ENCODE measurements at places on chromosomes 13 and 19. TPM values are rescaled to one million over a fixed set of nuclear protein-coding genes. Genes with fewer than 3 reads are reported as not detected.

DNA sequence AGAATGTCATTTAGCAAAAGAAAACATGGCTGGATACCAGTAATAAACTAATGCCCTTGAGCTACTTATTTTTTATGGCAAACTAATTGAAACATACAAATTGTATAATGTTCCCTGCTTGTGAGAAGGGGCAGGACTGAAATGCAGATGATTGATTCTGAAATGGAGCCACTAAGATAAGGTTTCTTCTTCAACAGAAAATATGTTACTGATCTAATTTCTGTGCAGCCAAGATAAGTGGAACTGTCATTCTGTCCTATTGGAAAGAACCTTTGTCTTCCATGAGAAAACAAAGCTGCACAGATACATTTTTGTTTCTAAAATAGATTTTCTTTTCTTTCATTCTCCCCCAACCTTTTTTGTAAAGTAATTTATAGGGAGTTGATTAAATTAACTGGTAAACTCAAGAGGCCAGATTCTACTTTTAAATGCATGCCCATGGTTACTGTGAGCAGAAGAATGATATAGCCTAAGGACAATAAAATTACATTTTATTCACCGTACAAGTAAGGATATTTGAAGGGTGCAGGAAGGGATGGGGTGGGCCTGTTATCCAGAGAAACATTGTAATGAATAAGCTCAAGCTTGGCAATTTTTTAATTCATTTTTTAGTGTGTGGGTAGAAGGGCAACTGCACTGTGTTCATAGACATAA is 39.9 kb downstream of the STARD13 start:
- peaks cover 14% of the 10 kb centered on the region for H3K36me3 ChIP-seq
- H3K27me3 ChIP-seq, result no peaks in the 10 kb centered on the region
- DNase-seq, result no peak
- peaks cover 32% of the 10 kb centered on the region for H3K4me1 ChIP-seq
- H3K4me3 ChIP-seq, result no peak overlapping the region

DNA sequence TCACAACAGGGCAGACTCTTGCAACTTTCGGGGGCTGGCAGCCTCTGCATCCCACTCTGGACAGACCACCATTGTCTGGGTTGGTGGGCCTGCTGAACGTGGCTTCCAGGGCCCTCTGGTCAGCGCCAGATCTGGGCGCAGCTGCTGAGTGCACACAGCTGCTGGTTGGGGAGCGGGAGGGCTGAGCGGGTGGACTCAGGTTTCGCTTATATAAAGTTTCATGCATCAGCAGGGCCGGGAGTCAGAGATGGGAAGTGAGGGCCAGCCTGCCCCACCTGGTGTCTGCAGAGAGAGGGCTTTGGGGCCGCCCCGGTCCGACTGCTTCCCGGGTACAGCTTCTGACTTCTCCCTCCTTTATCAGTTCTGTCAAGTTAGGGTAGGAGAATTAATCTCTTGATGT is 6.9 kb downstream of the ARHGEF7 start:
- peaks cover 9% of the 10 kb centered on the region for H3K27me3 ChIP-seq
- peak overlapping the region; percentile 54 for H3K27ac ChIP-seq
- peak; percentile 91 for DNase-seq
- no peak overlapping the region for H3K4me3 ChIP-seq
- H3K4me1 ChIP-seq, result peaks cover 15% of the 10 kb centered on the region

DNA sequence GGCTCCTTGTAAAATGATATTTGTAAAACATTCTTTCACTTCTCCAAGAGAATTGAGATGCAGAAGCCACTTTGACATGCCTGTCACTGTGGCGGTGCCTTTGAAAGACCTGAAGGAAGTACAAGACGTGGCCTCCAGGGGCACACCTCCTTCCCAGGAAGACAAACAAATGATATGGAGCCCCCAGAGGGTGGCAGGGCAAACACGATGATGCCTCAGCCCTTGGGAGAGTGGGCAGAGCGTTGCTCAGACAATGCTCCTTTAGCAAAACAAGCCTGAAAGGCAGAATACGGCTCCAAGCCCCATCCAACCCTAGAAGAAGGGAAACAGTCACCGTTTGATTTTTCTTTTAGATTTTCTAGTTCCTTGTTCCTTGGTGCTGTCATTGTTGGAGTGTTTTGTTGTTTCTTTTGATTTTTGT is 9.2 kb upstream of the ATP12A start:
- H3K36me3 ChIP-seq, result no peaks in the 10 kb centered on the region
- H3K27me3 ChIP-seq, result peaks cover under 1% of the 10 kb centered on the region
- no peak for DNase-seq
- H3K27ac ChIP-seq, result no peak overlapping the region

GRCh38 chr13:48437371-48437770 is 24.5 kb upstream of the LPAR6 start:
- no peak for DNase-seq
- no peak overlapping the region for H3K4me3 ChIP-seq
- no peaks in the 10 kb centered on the region for H3K27me3 ChIP-seq
- H3K36me3 ChIP-seq, result no peaks in the 10 kb centered on the region
- H3K4me1 ChIP-seq, result no peaks in the 10 kb centered on the region

DNA sequence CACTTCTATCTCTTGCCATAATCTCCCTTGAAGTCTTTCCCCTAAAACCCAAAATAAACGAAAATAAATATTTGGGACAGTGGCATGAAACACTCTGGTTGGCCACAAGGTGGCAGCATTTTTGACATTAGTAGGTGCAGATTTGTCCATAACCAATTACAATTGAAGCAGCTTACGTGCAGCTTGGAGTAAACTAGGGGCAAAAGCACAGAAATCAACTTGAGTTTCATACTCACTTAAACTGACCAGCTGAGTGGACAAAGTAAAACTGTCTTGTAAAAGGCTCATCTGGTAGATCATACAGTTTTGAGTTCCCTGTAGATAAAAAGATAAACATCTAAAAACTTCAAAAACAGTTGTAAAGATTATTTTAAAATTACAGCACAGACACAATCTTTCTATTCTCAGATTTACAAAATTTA is 18.8 kb downstream of the PDCD5 start:
- H3K4me3 ChIP-seq, result no peak overlapping the region
- peak; percentile 40 for DNase-seq
- H3K27me3 ChIP-seq, result no peaks in the 10 kb centered on the region
- no peak overlapping the region for H3K27ac ChIP-seq

DNA sequence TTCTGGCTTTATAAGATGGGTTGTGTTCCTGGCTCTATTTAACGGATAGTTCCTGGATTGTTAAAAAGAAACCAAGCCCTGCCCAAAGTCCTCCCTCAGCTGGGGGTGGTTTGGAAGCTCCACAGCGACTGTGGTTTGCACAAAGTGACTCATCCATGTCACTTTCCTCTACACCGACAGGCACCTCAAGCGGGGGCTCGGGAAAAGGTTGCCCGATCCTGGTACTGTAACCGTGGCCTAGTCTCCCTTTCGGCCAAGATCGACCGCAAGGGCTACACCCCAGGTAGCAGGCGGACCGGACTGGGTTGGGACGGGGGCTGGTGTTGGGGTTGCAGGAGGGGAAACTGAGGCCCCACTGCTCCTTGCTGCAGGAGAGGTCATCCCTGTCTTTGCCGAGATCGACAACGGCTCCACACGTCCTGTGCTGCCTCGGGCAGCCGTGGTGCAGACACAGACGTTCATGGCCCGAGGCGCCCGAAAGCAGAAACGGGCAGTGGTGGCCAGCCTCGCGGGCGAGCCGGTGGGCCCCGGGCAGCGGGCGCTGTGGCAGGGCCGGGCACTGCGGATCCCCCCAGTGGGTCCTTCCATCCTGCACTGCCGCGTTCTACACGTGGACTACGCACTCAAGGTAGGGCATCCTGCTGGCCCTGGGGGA is 1.6 kb downstream of the ARRDC2 start:
- H3K4me1 ChIP-seq, result no peaks in the 10 kb centered on the region
- no peak overlapping the region for H3K4me3 ChIP-seq
- H3K27ac ChIP-seq, result no peak overlapping the region
- no peak for DNase-seq
- H3K27me3 ChIP-seq, result no peaks in the 10 kb centered on the region

DNA sequence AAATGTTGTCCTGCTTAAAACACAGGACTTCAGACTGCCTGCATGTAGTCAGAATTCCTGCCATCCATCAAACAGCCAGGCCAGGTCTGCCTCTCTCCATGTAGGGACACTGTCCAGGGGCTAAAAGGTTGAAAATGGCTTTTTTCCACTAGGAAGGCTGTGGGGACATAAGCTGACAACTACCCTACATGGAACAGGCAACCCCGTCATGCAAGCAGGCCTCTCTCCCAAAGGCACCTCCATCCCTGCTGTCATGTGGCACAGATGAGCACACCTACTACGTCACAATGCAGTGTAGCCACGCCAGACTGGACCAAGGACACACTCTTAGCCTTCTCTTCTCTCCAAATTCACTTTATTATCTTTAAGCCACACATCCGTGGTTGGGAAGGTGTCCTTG is 40.8 kb downstream of the LATS2 start:
- no peaks in the 10 kb centered on the region for H3K4me1 ChIP-seq
- H3K4me3 ChIP-seq, result no peak overlapping the region
- H3K27me3 ChIP-seq, result no peaks in the 10 kb centered on the region
- no peak overlapping the region for H3K27ac ChIP-seq
- DNase-seq, result no peak

GRCh38 chr13:21020176-21020575 is 41.2 kb downstream of the LATS2 start:
- H3K36me3 ChIP-seq, result no peaks in the 10 kb centered on the region
- H3K4me1 ChIP-seq, result peaks cover under 1% of the 10 kb centered on the region
- H3K27ac ChIP-seq, result no peak overlapping the region
- no peak overlapping the region for H3K4me3 ChIP-seq

GRCh38 chr13:65623148-65623547 is 1607.0 kb downstream of the PCDH9 start:
- H3K36me3 ChIP-seq, result no peaks in the 10 kb centered on the region
- no peak overlapping the region for H3K27ac ChIP-seq
- H3K4me1 ChIP-seq, result no peaks in the 10 kb centered on the region

- no peak for DNase-seq
- H3K36me3 ChIP-seq, result peaks cover 3% of the 10 kb centered on the region
- no peak overlapping the region for H3K4me3 ChIP-seq
- no peaks in the 10 kb centered on the region for H3K27me3 ChIP-seq
- H3K4me1 ChIP-seq, result no peaks in the 10 kb centered on the region
- no peak overlapping the region for H3K27ac ChIP-seq
These were observed 31.7 kb downstream of the SPATA13 start for GRCh38 chr13:24192057-24192810.

DNA sequence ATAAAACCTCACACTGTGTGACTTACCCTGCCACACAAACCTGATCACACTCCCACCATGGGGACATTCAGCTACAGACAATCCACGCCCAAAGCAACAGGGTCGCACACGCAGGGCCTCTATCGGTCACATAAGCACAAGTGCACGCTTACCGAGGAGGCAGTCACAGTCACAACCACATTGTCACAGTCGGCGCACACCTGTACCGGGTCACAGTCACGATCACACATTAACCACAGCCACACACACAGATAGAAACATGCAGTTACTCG is 579 bp downstream of the ZNF566 start:
- no peaks in the 10 kb centered on the region for H3K27me3 ChIP-seq
- no peak for DNase-seq
- peak overlapping the region; percentile 94 for H3K27ac ChIP-seq
- H3K4me1 ChIP-seq, result no peaks in the 10 kb centered on the region
- peak overlapping the region; percentile 91 for H3K4me3 ChIP-seq

GRCh38 chr13:89541091-89542030 is 1806.1 kb upstream of the MIR17HG start:
- H3K36me3 ChIP-seq, result no peaks in the 10 kb centered on the region
- peak overlapping the region; percentile 56 for H3K27ac ChIP-seq
- no peak overlapping the region for H3K4me3 ChIP-seq
- peaks cover 10% of the 10 kb centered on the region for H3K4me1 ChIP-seq
- DNase-seq, result peak; percentile 70

GRCh38 chr19:49687566-49688316 is 1.7 kb upstream of the ADM5 start:
- H3K4me1 ChIP-seq, result 0 out of 2 replicates have a peak, but pooled peaks cover 3% of the 10 kb centered on the region
- H3K27ac ChIP-seq, result no peak overlapping the region
- H3K27me3 ChIP-seq, result no peaks in the 10 kb centered on the region
- no peak for DNase-seq
- H3K4me3 ChIP-seq, result no peak overlapping the region

GRCh38 chr13:49436890-49437289 is 7.0 kb downstream of the CAB39L start:
- no peak overlapping the region for H3K4me3 ChIP-seq
- peaks cover 7% of the 10 kb centered on the region for H3K4me1 ChIP-seq
- no peak overlapping the region for H3K27ac ChIP-seq
- H3K27me3 ChIP-seq, result no peaks in the 10 kb centered on the region
- no peak for DNase-seq

DNA sequence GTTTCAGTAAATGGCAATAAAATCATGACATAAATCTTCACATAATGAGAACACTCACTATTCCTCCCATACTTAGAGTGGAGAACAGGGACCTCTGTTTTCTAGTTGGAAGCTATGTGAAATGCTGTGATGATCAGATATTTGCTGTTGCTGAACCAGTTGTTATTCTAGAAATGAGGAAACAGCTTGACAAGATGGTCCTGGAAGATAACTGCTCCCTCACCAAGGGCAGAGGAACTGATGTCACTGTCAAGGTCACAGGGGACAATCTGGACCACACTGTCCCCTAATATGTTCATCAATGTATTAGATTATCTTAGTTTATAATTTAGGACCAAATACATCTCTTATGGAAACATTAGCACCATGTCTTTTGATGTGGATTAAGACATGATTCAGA is 1173.3 kb downstream of the PCDH17 start:
- no peak overlapping the region for H3K27ac ChIP-seq
- H3K27me3 ChIP-seq, result no peaks in the 10 kb centered on the region
- no peak overlapping the region for H3K4me3 ChIP-seq
- H3K4me1 ChIP-seq, result no peaks in the 10 kb centered on the region
- DNase-seq, result no peak

DNA sequence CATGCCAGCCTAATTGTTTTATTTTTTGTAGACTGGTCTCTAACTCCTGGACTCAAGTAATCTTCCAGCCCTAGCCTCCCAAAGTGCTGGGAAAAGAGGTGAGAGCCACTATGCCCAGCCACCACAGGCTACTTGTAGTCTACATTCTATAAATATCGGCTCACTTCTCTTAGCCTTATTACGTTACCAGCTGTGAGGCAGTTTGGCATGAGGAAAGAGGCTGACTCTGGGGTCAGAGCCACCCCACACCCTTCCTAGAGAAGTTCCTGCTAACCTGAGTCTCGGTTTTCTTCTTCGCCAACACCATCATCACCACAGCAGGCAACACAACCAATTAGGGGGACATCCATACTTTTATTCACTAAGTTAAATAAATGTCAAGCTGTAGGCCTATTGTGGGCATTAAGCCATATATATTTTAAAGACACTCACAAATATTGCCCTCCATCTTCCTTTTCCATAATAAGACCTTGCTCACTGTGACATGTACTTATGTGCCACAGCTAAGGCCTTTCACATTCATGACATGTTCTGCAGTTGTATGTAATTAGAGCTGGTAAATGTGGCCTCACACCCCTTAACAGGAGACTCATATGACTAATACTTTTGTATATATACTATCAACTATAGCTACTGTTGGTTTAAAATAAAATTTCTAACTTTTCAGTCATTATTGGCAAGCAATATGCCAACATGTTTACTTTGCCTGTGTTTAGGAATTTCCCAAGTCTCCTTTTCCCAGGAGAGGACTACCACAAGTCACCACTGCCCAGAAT is 5.7 kb downstream of the SLC25A30 start:
- no peaks in the 10 kb centered on the region for H3K27me3 ChIP-seq
- H3K4me1 ChIP-seq, result no peaks in the 10 kb centered on the region
- no peak overlapping the region for H3K27ac ChIP-seq
- H3K4me3 ChIP-seq, result no peak overlapping the region

Gene ONECUT3
- not detected for total RNA-seq

Gene B3GNT3
- total RNA-seq, result not detected

Gene ACP7
- total RNA-seq, result not detected

Gene GRIK5
- total RNA-seq, result 10.3 TPM

Gene SLC7A10
- total RNA-seq, result not detected

Gene ZSCAN4
- total RNA-seq, result not detected

Gene PNMA8C
- total RNA-seq, result 0.02 TPM

Gene WTIP
- total RNA-seq, result 15.3 TPM

Gene CAPN12
- not detected for total RNA-seq
